ENCODE measurements at places on chromosomes 7 and 10.

- no peak for DNase-seq
Measured at GRCh38 chr10:6609625-6610024, 29.5 kb upstream of the PRKCQ start.

- no peak for DNase-seq
Measured at GRCh38 chr7:14937581-14937980, 35.0 kb upstream of the DGKB start.

DNA sequence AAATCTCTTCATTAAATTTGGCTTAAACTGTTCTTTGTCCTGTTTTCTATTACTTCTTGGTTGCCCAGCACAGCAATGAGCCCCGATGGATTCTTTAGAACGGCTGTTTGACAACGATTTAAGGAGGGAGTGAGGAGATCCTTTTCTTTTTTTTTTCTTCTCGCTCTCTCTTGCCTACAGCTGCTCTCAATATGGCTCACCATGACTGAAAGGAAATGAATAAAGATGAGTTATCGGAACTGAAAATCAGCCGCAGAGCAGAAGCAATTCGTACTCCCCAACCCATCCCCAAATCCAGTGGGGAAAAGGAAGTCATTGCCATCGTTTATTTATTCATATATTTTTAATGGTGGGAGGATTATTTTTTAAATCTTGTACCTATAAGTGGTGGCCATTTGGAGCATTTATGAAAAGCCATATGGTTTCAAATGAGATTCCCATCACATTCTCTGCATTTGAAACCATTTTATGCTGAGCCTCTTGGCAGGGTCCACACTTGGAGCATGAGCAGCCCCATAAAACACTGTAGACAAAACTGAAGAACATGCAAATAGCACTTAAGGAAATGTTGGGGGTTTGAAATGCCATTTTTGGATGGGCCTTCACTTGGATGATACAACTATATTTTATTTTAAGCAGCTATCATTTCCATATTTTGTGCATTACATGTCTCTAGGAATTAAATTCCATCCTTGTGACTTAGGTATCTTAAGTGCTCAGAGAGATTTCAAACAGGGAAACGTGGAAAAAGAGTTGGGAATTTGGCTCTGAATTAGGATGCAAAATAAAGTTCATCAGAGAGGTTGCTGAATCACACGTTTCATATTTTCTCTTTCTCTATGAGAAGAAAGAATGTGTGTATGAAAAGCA, 107.7 kb upstream of the FZD1 start:
- DNase-seq: no peak

GRCh38 chr10:14659626-14660196, 115.0 kb downstream of the FAM107B start:
- peak; percentile 90 for DNase-seq

GRCh38 chr10:80265740-80266512, 23.5 kb downstream of the MAT1A start:
- DNase-seq: no peak

- DNase-seq: peak; percentile 34
Measured at GRCh38 chr7:155590215-155591018, 44.1 kb upstream of the CNPY1 start.

DNA sequence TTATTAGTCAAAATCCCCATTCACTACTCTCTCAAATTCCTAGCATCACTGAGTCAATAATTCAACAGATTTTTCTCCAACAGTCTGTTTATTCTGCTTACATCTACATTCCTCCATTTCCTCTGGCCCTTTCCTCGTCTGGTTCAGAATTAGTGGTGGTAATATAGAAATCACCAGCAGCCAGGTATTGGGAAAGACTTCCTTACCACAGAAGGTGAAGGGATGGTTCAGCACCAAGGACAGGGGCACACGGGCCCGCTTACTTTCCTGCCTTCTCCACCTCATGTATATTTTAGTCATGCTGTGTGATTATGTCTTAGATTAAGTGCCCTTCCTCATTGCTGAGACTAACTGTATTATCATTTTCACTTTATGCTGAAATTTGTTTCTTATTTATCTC, 70.4 kb upstream of the APBB1IP start:
- peak; percentile 21 for DNase-seq

- no peak for DNase-seq
Measured at GRCh38 chr10:43077421-43078171, 727 bp downstream of the RET start.

DNA sequence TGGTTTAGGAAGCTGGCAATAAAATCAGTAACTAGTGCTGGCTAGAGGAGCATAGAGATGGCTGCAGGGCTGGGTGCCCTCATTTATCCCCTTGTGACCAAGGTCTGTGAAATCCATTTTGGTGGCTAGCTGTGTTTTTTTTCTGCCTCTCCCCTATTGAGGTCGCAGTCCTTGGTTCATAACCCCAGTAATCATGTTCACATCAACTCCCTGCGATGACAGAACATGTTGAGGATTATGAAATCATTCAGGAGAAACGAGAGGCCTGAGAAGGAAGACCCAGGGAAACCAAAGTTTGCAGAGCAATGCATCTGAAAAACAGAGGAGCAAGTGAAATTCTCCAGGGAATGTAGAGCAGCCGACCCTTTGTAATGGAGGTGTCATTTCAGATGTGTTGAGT, 126.9 kb downstream of the TACC2 start:
- DNase-seq: no peak

DNA sequence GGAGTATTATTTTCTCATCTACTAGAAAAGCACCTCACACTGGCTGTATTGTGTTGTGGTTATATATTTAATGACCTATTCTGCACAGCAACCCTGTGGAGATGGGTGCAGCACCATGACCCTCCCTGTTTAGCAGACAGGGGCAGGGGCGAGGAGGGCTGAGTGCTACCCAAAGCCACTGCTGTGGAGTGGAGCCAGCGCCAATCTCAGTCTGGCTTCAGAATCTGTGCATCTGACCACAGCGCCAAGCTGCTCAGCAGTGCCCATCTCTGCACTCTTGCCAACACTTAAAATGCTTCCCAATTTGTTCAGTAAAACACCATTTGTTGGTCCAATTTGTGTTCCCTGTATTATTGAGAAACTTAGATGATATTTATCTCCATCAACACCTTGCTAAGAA, 239.1 kb downstream of the ZMYND11 start:
- DNase-seq: no peak

DNA sequence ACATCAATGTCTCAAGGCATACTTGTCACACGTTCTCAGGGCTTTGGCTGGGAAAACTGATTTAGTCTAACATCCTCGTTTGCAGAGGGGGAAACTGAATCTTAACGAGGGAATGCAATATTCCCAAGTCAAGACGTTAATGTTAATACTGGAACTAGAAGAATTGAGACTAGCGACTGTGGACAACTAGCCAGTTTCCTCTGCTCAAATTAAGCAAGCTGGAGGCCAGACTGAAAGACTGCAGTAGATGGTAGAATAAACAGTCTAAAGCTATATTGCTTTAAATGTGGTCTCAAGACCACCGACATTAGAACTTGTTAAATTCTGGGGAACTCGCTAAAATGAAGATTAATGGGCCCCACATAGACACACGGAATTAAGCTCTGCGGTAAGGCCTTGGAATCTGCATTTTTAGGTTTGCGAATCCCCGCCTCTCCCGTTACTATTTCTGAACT, 639 bp upstream of the TFAM start:
- DNase-seq: no peak
